Astrocyte (in vitro differentiated cells and primary cell): ENCODE measurements at places on chromosomes 12 and 14.

DNA sequence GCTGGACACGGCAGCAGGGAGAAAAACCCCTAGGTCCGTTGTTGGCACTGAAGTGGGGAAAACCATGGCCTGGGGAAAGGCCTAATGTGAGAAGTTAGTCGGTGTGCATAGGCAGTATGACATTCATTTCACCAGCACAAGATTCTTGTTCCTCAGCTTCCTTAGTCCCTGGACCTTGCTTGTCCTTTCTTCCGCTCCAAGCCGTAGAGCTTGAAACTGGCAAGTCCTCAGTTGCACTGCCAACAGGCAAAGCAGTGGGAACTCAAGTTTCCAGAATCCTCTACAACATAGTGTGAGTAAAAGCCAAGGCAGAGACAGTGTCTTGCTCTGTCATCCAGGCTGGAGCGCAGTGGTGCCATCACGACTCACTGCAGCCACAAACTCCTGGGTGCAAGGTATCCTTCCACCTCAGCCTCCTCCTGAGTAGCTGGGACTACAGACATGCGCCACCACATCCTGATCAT is 138.5 kb upstream of the AMIGO2 start:
- H3K27me3 ChIP-seq: no peaks in the 10 kb centered on the region
- peaks cover 9% of the 10 kb centered on the region for H3K4me1 ChIP-seq
- no peak overlapping the region for H3K27ac ChIP-seq
- H3K4me3 ChIP-seq: no peak overlapping the region
- H3K36me3 ChIP-seq: no peaks in the 10 kb centered on the region

- H3K4me1 ChIP-seq: peaks cover 16% of the 10 kb centered on the region
- peak; percentile 48 for DNase-seq
- no peak overlapping the region for H3K27ac ChIP-seq
- no peak overlapping the region for H3K4me3 ChIP-seq
Measured at GRCh38 chr12:57813971-57814772, 4.4 kb downstream of the AVIL start.

DNA sequence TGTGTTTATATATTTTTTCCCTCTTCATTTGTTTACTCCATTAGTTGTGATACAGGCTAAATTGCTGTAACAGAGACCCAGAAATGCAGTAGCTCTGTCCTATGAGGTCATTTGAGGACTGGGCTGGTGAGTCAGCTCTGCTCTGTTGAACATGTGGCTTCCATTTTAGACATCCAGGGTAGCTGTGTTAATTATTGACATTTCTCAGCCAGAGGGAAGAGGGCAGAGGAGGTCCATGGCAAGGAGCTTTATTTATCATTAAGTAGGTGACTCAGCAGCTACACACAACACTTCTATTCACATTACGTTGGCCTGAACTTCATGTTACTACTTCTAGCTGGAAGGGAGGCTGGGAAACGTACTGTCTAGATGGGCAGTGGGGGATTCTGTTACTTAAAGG is 85.4 kb downstream of the PTCSC3 start:
- H3K27me3 ChIP-seq: no peaks in the 10 kb centered on the region
- H3K27ac ChIP-seq: peak overlapping the region; percentile 40
- DNase-seq: peak; percentile 95

GRCh38 chr12:11906286-11906935 is 164.3 kb upstream of the BCL2L14 start:
- no peaks in the 10 kb centered on the region for H3K36me3 ChIP-seq
- H3K4me1 ChIP-seq: peaks cover 6% of the 10 kb centered on the region
- H3K4me3 ChIP-seq: no peak overlapping the region

- H3K36me3 ChIP-seq: no peaks in the 10 kb centered on the region
- H3K4me3 ChIP-seq: peak overlapping the region; percentile 29
- no peaks in the 10 kb centered on the region for H3K27me3 ChIP-seq
- DNase-seq: peak; percentile 41
- H3K4me1 ChIP-seq: peaks cover 15% of the 10 kb centered on the region
Measured at GRCh38 chr12:19546611-19547162, 107.4 kb downstream of the AEBP2 start.

- DNase-seq: peak; percentile 36
- H3K27ac ChIP-seq: no peak overlapping the region
- no peak overlapping the region for H3K4me3 ChIP-seq
Measured at GRCh38 chr12:89448951-89449371, 75.6 kb downstream of the GALNT4 start.

GRCh38 chr14:23259426-23259825 is 21.7 kb downstream of the RNF212B start:
- DNase-seq: no peak
- H3K4me1 ChIP-seq: no peaks in the 10 kb centered on the region
- H3K36me3 ChIP-seq: no peaks in the 10 kb centered on the region
- no peak overlapping the region for H3K4me3 ChIP-seq
- H3K27me3 ChIP-seq: peaks cover 8% of the 10 kb centered on the region

DNA sequence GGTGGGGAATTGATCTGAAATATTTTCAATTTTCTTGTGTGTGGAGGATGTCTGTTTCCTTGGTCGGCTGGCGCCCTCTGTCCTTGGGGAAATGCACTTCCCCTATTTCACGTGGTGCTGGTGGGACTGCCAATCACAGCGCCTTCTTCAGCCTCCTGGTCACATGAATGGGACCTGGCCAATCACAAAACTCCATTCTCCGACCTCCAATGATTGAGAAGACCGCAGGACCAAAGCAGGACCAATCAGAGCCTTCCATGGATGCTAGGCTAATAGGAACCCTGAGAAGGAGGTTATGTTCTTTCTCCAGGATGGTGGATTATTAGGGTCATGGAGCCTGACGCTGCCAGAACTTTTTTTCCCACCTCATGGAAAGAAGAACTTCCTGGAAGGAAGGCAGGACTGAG is 188.7 kb downstream of the TTC8 start:
- H3K36me3 ChIP-seq: no peaks in the 10 kb centered on the region
- H3K27ac ChIP-seq: no peak overlapping the region
- no peak overlapping the region for H3K4me3 ChIP-seq
- DNase-seq: no peak

- no peaks in the 10 kb centered on the region for H3K27me3 ChIP-seq
- DNase-seq: peak; percentile 1
- H3K4me3 ChIP-seq: no peak overlapping the region
- H3K27ac ChIP-seq: no peak overlapping the region
- no peaks in the 10 kb centered on the region for H3K36me3 ChIP-seq
Measured at GRCh38 chr12:10027721-10028120, 2.8 kb upstream of the CLEC9A start.

DNA sequence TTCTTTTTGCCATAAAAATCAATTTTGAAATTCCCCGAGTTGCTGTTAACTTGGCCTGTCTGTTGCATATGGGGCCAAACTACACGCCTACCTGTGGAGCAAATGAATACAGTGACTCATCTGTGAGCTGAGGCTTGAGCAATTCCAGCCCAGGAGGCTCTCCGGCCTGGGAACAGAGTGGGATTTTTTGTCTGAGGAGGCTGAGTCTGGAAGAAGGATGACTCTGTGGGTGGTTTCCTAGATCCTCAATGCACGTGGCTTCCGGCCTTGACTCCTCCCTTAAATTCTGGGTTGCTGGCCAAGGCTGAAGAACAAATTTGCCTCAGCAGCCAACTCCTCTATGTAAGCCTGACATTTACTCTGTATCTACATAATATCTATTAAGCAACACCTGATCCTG is 124.1 kb downstream of the SSPN start:
- peak; percentile 95 for DNase-seq
- peaks cover 26% of the 10 kb centered on the region for H3K4me1 ChIP-seq
- no peak overlapping the region for H3K4me3 ChIP-seq
- peak overlapping the region; percentile 74 for H3K27ac ChIP-seq
- no peaks in the 10 kb centered on the region for H3K27me3 ChIP-seq

- DNase-seq: no peak
- H3K36me3 ChIP-seq: no peaks in the 10 kb centered on the region
- no peaks in the 10 kb centered on the region for H3K27me3 ChIP-seq
- H3K4me3 ChIP-seq: no peak overlapping the region
Measured at GRCh38 chr12:67692135-67692534, 43.6 kb downstream of the DYRK2 start.

- H3K27me3 ChIP-seq: no peaks in the 10 kb centered on the region
- no peaks in the 10 kb centered on the region for H3K4me1 ChIP-seq
- H3K4me3 ChIP-seq: no peak overlapping the region
Measured at GRCh38 chr12:48028541-48029431, 24.5 kb upstream of the COL2A1 start.

DNA sequence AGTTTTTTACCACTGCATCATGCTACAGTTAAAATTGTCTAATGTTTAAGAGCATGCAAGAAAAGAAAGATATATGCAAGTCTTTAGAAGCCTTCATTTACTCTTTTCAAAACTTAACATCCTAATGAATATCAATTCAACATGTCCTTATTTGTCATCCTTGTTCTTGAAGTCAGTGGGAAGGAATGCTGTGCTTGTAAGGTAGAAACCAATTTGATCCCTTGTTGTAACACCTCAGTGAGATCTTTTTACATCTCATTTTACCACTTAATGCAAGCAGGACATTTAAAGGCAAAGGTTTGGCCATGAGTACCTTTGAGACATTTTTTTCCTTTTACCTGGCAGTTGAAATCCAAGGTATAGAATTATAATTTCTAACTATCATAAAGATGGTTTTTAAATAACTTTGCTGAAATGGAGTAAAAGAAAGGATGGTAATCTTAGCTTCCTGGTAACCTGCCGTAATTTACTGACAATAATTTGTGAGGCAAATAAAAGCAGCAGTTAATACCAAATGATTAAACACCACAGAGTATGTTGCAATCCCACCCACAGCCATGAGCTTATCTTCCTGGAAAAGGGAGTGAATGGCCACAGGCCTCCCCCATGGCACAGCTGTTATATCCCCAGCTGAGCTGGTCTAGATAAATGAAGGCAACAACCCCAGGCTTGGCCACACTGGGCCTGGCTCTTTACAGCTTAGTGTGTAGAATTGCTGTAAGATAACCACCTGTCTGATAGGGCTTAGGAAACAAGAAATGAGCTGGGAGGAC is 33.2 kb upstream of the STRN3 start:
- H3K27ac ChIP-seq: peak overlapping the region; percentile 17
- H3K27me3 ChIP-seq: no peaks in the 10 kb centered on the region
- H3K4me1 ChIP-seq: peaks cover 10% of the 10 kb centered on the region
- H3K36me3 ChIP-seq: no peaks in the 10 kb centered on the region

DNA sequence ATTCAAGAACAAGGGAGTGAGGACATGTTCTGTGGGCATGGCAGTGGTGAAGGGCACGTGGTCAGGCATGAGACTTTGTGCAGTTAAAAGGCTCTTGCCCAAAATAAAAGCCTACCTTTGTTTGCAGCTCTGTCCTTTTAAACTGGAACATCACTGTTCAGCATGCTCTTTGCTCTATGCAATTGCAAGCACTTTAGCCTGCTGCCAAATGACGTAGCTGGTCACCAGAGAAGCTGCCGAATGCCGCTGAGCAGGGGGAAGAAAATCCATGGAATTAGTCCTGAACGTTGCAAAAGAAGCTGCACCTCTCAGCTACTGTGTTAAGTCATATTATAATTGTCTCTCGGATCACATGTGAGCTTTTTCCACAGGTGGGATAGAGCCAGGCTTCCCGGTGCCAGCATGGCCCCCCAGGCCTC is 176.3 kb upstream of the DIO2 start:
- H3K27ac ChIP-seq: peak overlapping the region; percentile 86
- peak; percentile 79 for DNase-seq
- no peaks in the 10 kb centered on the region for H3K27me3 ChIP-seq
- H3K36me3 ChIP-seq: no peaks in the 10 kb centered on the region

GRCh38 chr12:52838609-52839435 is 4.7 kb upstream of the KRT79 start:
- DNase-seq: no peak
- no peak overlapping the region for H3K27ac ChIP-seq
- H3K4me1 ChIP-seq: peaks cover 39% of the 10 kb centered on the region
- H3K27me3 ChIP-seq: no peaks in the 10 kb centered on the region
- H3K4me3 ChIP-seq: no peak overlapping the region
- H3K36me3 ChIP-seq: no peaks in the 10 kb centered on the region

- H3K36me3 ChIP-seq: no peaks in the 10 kb centered on the region
- no peak overlapping the region for H3K4me3 ChIP-seq
- no peak overlapping the region for H3K27ac ChIP-seq
- H3K4me1 ChIP-seq: no peaks in the 10 kb centered on the region
- H3K27me3 ChIP-seq: no peaks in the 10 kb centered on the region
Measured at GRCh38 chr12:21552635-21553328, 26.7 kb downstream of the SPX start.

DNA sequence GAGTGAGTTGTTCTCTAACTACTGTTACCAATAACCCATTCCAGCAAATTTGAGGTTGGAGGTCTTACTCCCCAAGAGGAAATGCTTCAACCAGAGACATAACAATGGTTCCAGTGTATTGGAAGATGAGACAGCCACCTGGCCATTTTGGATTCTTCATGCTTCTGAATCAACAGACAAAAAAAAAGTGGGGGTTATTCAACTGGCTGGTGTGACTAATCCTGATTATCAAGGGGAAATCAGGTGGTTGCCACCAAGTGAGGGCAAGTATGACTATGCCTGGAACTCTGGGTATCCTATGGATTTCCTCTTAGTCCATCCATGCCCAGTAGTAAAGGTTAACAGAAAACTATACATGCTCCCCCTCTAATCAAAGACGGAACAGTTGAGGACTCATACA is 29.9 kb upstream of the ZNF641 start:
- DNase-seq: no peak
- no peak overlapping the region for H3K4me3 ChIP-seq
- no peaks in the 10 kb centered on the region for H3K27me3 ChIP-seq
- H3K4me1 ChIP-seq: no peaks in the 10 kb centered on the region
- H3K27ac ChIP-seq: no peak overlapping the region

- no peaks in the 10 kb centered on the region for H3K36me3 ChIP-seq
- no peak overlapping the region for H3K27ac ChIP-seq
- H3K4me3 ChIP-seq: no peak overlapping the region
- DNase-seq: no peak
- H3K27me3 ChIP-seq: no peaks in the 10 kb centered on the region
Measured at GRCh38 chr12:84596266-84596665, 316.3 kb downstream of the SLC6A15 start.

GRCh38 chr14:102215071-102215470 is 75.4 kb downstream of the WDR20 start:
- peaks cover 18% of the 10 kb centered on the region for H3K4me1 ChIP-seq
- H3K36me3 ChIP-seq: peaks cover 3% of the 10 kb centered on the region
- no peaks in the 10 kb centered on the region for H3K27me3 ChIP-seq
- H3K27ac ChIP-seq: peak overlapping the region; percentile 47
- H3K4me3 ChIP-seq: no peak overlapping the region
- peak; percentile 82 for DNase-seq

DNA sequence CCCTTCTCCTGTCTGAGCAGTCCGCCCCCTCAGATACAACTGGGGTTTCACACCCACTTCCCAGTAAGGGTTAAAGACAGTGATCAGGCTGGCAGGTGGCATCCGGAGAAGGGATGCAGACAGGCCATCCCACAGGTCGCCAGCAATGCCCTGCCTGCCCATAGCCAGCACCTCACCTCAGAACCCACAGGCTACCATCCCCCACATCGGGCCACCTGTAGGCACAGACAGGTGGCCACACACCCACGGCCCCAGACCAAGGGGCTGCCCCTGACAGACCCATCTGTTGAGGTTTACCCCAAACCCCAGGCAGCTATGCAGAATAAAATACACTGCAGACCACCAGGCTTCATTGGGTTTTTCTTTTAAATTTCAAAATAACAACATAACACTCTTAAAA is 57.5 kb downstream of the CCNK start:
- no peak overlapping the region for H3K27ac ChIP-seq
- H3K4me1 ChIP-seq: peaks cover 41% of the 10 kb centered on the region
- H3K4me3 ChIP-seq: no peak overlapping the region
- DNase-seq: no peak
- no peaks in the 10 kb centered on the region for H3K27me3 ChIP-seq
- no peaks in the 10 kb centered on the region for H3K36me3 ChIP-seq
